ENCODE measurements at places on chromosomes 2 and 18.
A peak's percentile ranks its signal among the peaks of the same experiment; 100 is the strongest.

DNA sequence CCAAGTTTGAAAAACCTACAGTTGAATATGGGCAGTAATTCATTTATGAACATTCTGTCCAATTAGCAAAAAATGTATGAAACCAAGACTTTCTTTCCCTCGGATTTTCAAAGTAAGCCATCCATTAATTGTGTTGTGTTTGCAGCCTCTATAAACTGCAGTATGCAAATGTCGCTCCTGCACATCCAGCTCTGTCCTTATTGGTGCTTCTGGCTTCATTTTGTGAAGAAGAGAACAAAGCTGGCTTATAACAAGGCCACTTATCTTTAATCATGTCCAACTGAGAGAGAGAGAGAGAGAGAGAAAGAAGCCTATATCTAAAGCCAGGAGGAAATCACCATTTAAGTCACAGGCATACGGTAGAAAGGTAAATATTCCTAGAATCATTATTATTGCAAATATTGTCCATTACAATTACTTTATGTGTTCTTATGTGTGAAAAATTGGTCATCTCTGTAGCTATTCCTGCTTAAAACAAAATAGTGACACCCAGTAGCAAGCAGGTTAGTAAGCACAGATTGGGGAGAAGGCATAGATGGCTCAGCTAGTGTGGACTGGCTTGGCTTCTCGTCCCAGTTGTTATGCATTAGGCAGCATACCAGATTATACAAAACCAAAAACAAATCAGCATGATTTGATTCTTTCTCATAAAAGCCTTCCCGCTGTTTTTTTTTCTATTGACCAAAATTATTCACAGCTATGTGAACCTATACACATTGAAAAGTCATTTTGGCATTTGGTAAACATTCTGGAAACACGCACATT, 726.4 kb upstream of the SOX11 start:
- no peak for DNase-seq

DNA sequence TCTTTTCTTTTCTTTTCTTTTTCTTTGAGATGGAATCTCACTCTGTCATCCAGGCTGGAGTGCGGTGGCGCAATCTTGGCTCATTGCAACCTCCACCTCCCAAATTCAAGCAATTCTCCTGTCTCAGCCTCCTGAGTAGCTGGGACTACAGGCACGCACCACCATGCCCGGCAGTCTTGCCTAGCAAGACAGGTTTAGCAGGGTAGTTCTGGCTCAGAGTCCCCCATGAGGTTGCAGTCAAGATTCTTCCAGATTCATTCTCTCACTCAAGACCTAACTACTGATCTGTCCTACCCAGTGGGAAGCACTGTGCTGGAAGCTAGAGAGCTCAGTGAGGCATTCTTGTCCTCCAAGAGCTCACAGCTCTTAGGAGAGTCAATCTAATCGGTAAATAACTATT, 17.6 kb upstream of the ZAP70 start:
- DNase-seq = no peak

GRCh38 chr2:95294579-95295250, 2.4 kb upstream of the KCNIP3 start:
- no peak for DNase-seq

- no peak for DNase-seq
These were observed 364.3 kb upstream of the MEX3C start for GRCh38 chr18:51561821-51562220.

- peak; percentile 81 for DNase-seq
These were observed 32.1 kb upstream of the DPP4 start for GRCh38 chr2:162106146-162106551.

- DNase-seq = peak; percentile 48
These were observed 548.9 kb upstream of the CDH2 start for GRCh38 chr18:28725876-28726275.
